ENCODE measurements at places on chromosomes 6 and 20.

GRCh38 chr6:36735110-36736071, 37.8 kb downstream of the RAB44 start:
- DNase-seq: peak; percentile 13

- DNase-seq: no peak
Observed at GRCh38 chr6:47254906-47255305, 54.8 kb downstream of the TNFRSF21 start.

GRCh38 chr6:9484686-9485085, 930.2 kb downstream of the TFAP2A start:
- no peak for DNase-seq

- no peak for DNase-seq
Observed at GRCh38 chr20:29497261-29497671, 1760.2 kb upstream of the DEFB115 start.
